Posterior cingulate gyrus (tissue), 11 donors: ENCODE measurements at places on chromosomes 1 and 21.

DNA sequence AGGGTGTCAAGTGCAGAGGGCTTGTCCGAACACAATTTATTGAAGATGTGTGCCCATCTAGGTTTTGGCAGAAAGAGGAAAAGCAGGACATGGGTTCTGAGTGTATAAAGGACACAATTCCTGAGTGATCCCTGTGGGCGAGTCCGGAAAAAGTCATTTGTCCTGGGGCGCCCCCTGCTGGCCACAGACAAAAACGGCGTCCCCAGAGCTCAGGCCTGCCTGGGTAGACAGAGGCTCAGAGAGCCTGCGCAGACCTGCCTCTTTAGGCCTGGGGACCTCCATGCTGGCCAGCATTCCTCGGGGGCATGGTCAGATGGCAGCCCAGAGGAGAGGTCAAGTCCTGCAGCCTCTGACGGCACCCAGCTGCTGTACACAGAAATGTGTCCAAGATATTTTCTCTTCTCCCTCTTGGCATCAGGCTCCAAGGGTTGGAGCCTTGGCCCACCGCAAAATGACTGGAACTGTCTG lies 65.5 kb upstream of the LRP8 start:
- peak; percentile 85 for DNase-seq

GRCh38 chr1:93450321-93450720 lies 2.4 kb downstream of the FNBP1L start:
- no peak for DNase-seq

DNA sequence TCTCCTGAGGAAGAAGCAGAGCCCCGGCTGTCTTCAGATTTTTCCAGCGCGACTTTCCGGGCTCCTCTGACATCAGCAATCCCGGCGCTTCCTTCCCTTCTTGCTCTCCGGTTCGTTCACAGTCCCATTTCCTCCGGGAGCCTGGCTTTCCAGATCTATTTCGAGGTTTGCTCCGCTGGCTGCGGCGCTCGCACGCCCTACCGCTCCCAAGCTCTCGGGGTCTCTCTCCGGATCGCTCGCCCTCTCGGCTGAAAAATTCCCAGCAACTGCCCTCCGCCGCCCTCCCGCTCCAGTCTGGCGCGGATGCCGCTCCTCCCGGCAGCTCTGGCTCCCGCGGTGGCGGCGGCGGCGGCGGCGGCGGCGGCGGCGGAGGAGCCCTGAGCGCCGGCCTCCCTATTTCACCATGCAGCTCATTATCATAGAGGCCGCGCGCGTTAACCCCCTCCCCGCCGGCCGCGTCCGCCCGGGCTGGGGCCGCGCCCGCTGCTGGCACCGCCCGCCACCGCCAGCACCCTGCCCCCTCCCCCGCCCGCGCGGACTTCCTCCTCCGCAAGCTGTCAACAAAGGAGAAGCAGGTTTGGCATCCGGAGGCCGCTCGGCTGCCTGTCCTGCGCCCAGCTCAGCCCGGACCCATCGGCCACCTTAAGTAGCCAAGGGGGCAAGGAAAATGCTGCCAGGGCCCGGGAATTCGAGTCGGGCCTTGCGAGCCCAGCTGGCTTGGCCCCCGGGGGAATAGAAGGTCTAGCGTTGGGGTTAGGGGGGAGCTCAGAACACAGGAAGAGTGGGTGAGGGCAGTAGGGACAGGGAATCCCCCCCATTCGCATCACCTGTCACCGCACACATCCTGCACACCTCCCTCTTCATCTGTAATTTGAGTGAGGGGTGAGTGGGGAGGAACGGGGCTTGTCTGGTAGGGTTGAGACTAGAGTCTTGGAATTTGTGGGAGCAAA lies at the start of gene PLXNA2:
Gene PLXNA2 (minus strand): TSS at position 418 of the 950 bp plus-strand sequence. CDS start 26,462 bp downstream, outside the sequence.
- peak; percentile 64 for DNase-seq

- no peak for DNase-seq
Observed at GRCh38 chr1:2833454-2834145, 32.1 kb upstream of the TTC34 start.

- DNase-seq = no peak
Observed at GRCh38 chr1:229874609-229875008, 192.4 kb upstream of the GALNT2 start.

- no peak for DNase-seq
Observed at GRCh38 chr1:167441222-167441621, 77.1 kb downstream of the CD247 start.

DNA sequence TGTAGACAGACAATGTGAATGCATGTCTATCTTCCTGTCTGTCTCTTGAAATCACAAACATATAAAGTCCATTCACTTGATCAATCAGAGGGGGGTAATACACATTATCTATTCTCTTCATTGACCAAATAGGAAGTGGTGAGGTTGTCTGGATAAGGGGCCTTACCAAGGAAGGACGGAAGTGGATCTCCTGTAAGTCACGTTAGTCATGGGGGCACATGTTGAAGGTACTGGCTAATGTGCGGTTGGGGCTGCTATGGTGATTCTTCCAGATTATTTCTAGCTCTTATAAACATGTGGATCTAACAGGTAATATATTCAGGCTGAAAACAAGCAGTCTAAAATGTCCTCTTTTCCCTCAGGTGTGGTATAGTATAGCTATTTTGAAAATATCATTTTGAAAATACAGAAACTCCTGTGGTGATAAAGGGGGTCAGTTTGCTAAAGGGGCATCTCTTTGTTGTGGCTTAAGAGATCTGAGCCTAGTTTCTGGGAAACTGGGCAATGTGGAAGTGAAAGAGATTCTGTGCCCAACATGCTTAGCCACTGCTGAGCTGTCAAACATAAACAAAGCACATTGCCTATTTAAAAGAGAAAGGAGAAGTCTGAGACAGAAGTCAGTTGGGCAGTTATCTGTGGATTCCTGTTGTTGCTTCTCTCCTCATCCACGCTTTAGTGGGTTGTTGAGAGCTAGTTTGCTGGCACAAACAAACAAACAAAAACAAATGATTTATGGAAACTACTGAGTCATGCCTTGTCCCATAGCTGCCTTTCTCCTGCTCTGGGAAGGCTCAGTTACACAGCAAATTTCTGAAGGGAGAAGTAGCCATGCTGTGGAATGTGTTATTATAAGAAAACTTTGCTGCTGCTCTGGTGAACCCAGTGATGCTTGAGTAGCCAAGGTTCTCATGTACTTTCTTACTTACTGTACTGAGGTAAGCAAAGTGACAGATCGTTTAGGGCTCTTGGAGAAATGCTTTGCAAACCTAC lies 166.9 kb downstream of the HLX start:
- no peak for DNase-seq

- peak; percentile 82 for DNase-seq
Observed at GRCh38 chr1:223731133-223731770, 18.9 kb downstream of the CAPN2 start.

DNA sequence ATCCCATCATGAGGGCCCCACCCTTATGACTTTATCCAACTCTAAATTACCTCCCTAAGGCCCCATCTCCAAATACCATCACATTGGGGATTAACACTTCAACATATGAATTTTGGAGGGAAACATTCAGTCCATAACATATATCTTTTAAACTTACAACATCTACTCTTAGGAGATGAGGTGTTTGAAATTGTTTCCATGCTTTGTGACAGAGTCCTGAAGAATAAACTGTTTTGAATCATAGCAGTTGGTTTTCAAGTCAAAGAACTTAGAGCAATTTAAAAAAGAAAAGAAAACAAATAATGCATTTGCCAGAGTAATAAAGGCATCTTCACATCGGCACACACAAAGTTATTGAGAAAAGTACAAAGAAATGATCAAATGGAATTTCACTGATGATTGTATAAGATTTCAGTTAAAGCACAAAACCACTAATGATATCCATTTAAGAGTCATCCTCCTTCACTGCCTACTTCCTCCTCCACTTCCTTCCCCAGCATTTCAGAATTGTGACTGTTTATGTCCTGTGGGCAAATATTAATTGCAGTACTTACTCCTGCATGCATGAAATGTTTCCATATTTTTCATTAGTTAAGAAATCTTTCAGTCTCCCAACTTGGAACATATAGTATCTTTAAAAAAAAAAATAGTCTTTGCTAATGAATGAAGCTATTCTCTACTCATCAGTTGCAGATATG lies 202.0 kb downstream of the LRRC40 start:
- no peak for DNase-seq

- DNase-seq = no peak
Observed at GRCh38 chr1:226406401-226406881, 1.5 kb downstream of the PARP1 start.
